ENCODE measurements at places on chromosomes 7 and 10.

DNA sequence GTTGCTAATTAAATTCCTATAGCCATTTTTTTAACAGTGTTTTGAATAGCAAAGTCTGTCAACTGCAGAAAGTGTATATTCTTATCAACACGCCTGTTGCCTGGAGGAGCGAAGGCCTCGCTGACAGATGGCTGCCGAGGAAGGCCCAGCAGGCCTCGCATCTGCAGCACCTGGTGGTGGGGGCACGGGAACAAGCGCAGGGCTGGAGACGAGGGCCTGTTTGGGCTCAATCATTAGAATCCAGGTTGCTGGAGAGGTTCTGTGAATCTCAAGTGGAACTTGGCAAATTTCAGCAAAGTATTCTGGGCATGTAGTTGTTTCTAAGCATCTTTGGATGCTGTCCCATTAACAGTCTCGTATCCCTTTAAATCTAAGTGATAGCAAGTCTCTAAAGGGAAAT lies 66.1 kb upstream of the FAM204A start:
- DNase-seq: no peak

- no peak for DNase-seq
These were observed 124.3 kb downstream of the NEURL1 start for GRCh38 chr10:103617602-103618385.

- DNase-seq: no peak
These were observed 317.4 kb downstream of the EXOC4 start for GRCh38 chr7:133570321-133570720.

DNA sequence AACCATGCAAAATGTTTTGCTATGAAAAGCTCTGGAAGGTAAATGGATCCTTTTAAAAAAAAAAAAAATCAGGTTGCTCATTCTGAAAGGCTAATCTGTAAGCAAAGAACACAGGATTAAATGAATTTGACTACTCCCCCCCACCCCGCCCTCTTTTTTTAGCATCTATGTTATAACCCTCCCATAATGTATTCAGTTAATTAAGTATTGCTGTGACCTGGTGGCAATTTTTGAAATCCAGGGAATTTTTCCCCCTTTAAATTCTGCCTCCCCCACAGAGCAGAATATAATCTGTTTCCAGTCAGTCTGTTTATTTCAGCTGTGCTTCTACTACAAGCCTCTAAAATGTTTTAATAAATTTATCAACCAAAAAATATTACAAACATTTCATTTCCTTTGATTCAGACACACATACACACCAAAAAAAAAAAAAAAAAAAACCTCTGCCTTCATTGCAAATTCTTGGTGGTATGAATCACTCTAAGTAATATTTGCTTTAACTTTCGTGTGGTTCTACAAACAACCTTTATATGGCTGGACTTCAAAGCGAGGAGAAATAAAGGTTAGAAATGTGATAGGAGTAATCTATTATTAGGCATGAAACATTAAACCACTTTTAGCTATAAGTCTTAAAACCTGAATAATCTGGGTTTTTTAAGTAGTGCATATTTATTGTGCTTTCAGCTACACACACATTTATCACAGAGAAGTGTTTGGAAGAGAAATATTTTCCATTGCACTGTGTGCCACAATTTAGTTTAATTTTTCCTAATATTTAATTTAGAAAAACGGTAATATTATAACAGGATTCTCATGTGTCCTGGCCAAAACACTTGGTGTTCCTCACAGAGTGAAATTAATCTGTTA lies 64.4 kb upstream of the ARID5B start:
- DNase-seq: no peak

Data from stimulated activated CD8-positive, alpha-beta memory T cell treated with anti-CD3 and anti-CD28 coated beads, Interleukin-2, amount 100 ng/mL, for 1 hour (primary cell).